ENCODE measurements at places on chromosomes 6 and 20.

- no peak for ATAC-seq
Observed at GRCh38 chr6:147106759-147107401, 97.3 kb upstream of the STXBP5 start.

DNA sequence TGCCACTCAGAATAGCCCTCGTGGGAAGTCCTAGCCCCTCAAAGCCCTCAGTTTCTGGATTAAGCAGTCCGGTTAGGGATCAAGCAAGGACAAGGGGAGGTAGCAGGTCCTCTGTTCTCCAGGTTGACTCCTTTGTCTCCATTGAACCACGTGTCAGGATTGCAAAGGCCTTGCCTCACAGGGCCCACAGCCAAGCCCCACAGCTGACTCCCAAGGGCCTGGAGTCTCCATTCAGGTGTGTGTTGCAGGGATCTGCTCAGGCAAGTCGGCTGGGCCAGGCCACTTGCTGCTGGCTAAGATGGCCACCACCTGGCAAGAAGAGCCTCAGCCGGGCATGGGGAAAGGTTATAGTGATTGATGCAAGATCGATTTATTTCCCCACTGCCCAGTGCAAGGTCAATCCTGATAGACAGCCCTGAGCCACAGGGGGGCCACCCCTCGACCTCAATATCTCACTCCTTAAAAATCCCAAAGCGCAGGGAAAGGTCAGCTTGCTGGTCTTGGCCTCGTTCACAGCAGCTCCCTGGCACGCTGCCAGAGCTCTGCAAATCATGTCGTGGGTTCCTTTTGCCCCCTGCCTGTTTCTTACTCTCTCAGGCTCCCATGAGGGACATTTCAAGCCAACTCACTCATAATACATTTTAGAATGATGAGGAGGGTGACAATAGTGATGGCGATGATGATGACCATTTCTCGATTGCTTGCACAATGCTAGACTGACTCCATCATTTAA, 75.9 kb downstream of the EDN3 start:
- no peak for ATAC-seq

- no peak for ATAC-seq
Observed at GRCh38 chr20:47876311-47877088, 91.2 kb upstream of the SULF2 start.

- peak; percentile 96 for ATAC-seq
Observed at GRCh38 chr6:151690768-151691562, 116.5 kb upstream of the ESR1 start.

DNA sequence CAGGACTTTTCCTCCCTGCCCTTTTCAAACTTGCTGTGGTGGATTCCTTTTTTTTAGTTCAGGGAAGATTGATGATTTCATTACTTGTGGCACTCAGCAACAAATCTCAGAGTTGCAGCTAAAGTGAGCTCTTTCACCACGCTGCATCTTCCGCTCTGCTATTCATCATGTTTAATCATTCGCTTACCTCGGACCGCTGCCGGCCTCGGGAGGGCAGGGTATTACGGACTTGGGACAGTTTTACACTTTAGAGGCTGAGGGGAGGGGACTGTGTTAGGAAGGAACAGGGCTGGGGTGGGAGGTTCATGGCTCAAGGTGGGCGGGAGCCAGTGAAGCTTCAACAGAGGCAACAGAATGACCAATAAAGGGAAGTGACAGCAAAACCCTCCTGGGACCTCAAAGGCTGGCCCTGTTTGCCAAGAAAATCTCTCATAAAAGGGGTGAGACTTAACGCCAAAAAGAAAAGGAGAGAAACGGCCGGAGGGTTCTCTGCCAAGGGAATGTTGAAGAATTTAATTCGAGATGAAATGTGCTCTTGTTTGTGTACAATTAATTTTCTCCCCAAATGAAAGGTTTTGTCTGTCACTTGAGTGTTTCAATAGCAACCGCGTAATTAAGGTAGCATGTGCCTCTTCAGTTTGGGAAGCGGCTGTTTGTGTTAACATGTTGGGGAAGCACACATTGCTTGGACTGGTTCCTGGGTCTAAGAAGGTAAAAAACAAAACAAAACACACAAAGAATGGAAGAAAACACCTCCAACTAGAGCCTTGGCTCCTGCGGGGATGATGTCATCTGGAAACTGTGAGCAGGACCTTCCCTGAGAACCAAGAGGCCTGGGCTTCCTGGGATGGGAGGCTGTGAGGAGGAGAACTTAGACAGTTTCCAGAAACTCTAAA, 72.5 kb upstream of the SULF2 start:
- peak; percentile 76 for ATAC-seq

GRCh38 chr20:12835999-12836398, 172.8 kb upstream of the SPTLC3 start:
- no peak for ATAC-seq

- no peak for ATAC-seq
Observed at GRCh38 chr6:7537565-7538174, 3.8 kb upstream of the DSP start.

GRCh38 chr20:11248011-11248409, 574.2 kb upstream of the JAG1 start:
- ATAC-seq, result no peak

GRCh38 chr6:36717871-36718540, 20.4 kb downstream of the RAB44 start:
- no peak for ATAC-seq

DNA sequence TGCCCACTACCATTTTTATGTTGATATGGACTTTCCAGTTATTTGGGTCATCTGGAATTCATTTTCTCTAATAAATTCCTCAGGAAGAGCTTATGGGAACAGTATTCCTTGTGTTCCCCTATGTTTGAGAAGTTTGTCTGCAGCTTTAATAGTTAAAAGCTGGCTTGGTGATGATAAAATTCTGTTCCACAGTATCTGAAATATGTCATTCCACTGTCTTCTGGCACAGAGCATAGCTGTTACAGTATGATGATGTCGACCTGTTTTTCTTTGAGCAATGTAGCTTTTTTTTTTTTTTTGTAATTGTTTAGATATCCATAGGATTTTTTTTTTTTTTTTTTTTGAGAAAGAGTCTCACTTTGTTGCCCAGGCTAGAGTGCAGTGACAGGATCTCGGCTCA, 43.2 kb downstream of the NCOA3 start:
- ATAC-seq, result no peak

DNA sequence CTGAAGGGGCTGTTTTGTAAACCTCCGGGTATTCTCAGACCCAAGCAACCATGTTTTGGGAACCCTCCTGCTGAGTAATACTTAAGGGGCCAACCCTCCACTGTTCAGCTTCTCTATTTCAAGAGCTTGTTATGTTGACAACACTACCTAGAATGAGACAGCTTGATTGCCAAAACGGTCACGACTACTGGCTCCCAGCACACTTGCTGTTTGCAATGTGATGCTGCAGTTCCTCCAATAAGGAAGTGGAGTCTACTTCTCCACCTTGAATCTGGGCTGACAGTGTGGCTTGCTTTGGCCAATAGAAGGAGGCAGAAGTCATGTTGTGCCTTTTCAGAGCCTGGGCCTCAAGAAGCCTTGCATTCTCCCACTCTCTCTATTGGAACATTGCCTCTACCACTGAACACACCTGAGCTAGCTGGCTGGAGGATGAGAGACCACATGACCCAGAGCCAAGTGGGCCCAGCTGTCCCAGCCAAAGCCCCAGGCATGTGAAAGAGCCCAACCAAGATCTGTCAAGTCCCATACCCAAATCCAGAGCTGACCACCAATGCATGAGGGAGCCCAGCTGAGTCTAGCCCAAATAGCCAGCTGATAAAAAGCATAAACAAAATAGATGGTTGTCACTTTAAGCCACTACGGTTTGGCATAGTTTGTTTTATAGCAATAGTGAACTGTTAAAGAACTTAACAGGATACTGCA, 108.0 kb downstream of the PRND start:
- ATAC-seq, result no peak
